Activated naive CD4-positive, alpha-beta T cell treated with anti-CD3 and anti-CD28 coated beads, Interleukin-2, amount 50 U/mL, for 16 hours (primary cell): ENCODE measurements at places on chromosomes 6 and 20.

- no peak for DNase-seq
These were observed 49.3 kb downstream of the ARFGEF2 start for GRCh38 chr20:48970681-48971365.

DNA sequence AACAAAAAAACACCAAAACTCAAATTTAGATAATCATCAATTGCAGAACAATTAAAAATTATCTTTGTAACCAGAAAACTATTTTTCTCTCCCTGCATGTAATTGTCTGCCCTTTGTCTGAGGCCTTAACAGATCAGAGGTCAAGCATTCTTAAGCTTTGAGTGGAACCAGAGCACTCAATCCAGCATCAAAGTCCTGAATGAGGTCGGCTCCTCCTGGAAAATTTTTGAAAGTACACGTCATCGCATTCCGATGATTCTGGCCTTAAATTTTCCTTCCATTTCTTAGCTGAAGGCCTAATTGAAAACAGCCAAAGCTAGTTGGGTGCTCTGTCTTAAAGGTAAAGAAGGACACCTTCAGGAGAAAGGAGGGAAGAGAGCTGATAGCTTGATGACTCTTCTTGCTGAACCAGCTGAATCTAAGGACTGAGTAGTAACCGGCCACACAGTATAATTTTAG is 510.2 kb upstream of the SULF2 start:
- DNase-seq = no peak

GRCh38 chr6:113411011-113411410 is 446.1 kb upstream of the MARCKS start:
- no peak for DNase-seq

- no peak for DNase-seq
These were observed 4.1 kb upstream of the TPD52L1 start for GRCh38 chr6:125149256-125150144.

DNA sequence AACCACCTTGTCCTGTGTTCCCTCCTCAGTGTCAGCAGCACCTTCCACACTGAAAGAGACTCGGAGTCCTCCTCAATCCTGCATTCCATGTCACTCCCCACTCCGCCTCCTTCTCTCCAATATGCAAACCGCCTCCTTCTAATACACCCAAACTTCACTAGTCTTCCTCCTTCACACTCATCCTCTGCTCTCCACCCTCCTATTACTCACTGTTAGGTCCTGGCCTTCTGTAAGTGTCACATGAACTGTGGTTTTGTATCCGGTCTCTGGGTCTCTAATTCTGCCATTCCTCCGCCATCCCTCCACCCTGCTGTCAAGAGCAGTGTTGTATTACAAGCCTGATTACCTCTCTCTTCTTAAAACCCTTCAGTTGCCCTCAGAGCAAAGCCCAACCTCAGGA is 200.5 kb upstream of the CDYL start:
- no peak for DNase-seq

- DNase-seq = no peak
These were observed 65.2 kb upstream of the CCN2 start for GRCh38 chr6:132016396-132016795.

- DNase-seq = no peak
These were observed 299.2 kb upstream of the TBX18 start for GRCh38 chr6:85063611-85064010.

GRCh38 chr6:168968228-168968627 is 285.4 kb downstream of the THBS2 start:
- DNase-seq = no peak

DNA sequence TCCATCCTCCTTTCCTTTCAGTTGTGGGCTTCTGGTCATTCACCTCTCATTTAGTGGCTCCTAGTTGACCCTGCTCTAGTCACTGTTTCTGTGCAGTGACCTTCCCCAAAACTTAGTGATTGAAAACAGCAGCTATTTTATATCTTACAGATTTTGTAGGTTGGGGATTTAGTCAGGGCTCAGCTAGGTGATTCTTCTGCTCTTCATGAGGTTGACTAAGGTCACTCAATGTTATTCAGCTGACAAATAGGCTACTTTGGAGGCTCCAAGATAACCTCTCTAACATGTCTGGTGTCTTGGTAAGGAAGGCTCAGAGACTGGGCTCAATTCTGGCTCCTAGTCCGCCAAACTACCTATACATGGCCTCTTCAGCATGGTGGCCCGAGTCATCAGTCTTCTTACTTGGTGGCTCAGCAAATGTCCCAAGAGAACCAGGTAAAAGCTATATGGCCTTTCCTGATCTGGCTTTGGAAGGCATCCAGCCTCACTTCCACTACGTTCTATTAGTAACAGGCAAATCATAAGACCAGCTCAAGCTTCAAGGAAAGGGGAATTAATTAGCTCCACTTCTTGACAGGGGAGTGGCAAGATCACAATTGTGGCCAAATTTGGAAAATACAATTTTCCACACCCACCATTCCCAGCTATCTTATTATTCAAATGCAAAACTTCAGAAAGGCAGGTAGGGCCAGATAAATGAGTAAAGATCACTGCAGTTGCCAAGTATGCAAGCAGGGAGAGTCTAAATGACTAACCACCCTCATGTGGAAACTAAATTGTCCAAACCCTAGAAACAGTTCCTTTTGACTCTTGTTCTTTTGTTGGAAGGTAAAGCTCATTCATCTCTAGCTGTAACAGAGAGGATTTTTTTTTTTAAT is 50.5 kb upstream of the LTV1 start:
- no peak for DNase-seq

GRCh38 chr6:100307561-100307960 is 157.2 kb downstream of the SIM1 start:
- no peak for DNase-seq
